ENCODE measurements at places on chromosomes 2 and 18.

- no peak for DNase-seq
Observed at GRCh38 chr2:103809941-103810441, 1043.9 kb upstream of the POU3F3 start.

GRCh38 chr2:18651842-18652774 is 62.7 kb upstream of the NT5C1B start:
- DNase-seq = no peak

DNA sequence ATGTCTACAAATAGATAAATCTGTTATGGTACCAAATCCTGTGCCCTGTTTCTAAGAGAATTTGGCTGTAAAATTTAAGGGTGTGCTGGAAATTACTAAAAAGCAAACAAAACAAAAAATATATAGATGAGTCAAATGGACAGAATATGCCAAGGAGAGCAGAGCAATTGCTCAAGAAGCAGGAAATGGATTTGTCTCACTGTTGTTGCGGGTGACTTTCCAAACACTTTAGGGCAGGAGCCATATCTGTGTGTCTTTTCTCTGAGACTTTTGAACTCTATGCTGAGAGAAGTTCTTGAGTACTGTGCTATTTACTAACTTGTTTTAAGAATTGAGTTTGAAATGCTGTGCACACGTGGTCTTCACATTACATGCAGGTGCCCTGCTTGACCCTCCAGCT is 221.7 kb downstream of the PHLPP1 start:
- DNase-seq = no peak

GRCh38 chr2:70954886-70955285 is 19.2 kb downstream of the ATP6V1B1 start:
- DNase-seq = peak; percentile 8

DNA sequence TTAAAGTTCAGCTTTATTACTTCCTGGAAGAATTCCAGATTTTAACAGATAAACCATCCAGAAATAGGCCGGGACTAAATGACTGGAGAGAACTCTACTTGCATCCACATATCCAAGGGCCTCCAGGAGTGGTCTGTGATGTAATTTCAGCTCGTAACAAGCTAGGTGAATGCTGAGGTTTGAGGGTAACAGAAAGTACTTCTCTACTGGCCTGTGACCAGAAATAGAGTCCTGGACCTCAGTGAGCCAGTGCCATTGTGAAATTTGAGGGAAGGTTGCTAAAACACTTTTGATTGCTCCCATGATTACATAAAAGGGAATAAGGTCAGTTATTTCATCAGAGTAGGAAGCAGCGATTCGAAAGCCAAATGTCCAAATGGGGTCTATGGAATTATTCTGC is 158.1 kb downstream of the DOCK10 start:
- no peak for DNase-seq

DNA sequence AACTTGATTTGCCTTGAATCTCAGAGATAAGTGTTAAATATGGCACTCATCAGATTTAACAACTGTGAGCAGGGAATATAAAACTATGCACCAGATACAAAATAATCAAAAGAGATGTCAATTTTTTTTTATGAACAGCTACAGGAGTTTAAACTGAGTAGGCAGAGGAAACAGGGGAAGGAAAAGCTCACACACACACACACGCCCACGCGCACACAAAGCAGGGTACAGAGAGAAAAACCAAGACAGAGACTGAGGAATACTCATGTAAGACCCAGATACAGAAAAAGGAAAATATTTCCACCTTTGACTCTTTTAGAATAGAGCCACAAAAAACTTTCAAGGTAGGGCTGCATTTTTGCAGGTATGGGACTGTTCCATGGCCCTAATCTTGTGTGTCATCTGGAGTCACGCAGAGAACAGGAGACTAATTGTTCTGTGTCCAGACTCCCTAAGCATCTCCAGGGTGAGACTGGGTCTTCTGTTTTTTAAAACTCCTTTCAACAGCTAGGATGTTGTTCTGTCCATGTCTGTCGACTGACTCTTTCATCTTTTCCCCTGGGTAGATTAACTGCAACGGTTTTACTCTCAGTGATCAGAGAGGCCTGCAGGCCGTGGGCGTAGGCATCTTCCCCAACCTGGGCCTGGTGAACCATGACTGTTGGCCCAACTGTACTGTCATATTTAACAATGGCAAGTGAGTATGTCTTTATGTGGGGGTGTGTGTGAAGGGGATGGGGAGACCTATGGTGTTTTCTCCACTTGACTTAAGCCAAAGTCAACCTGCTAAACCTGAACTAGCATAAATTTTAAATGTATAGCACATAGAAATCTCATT is 23.0 kb downstream of the SMYD1 start:
- no peak for DNase-seq

GRCh38 chr2:69279931-69280681 is 106.9 kb downstream of the GFPT1 start:
- DNase-seq = peak; percentile 65

DNA sequence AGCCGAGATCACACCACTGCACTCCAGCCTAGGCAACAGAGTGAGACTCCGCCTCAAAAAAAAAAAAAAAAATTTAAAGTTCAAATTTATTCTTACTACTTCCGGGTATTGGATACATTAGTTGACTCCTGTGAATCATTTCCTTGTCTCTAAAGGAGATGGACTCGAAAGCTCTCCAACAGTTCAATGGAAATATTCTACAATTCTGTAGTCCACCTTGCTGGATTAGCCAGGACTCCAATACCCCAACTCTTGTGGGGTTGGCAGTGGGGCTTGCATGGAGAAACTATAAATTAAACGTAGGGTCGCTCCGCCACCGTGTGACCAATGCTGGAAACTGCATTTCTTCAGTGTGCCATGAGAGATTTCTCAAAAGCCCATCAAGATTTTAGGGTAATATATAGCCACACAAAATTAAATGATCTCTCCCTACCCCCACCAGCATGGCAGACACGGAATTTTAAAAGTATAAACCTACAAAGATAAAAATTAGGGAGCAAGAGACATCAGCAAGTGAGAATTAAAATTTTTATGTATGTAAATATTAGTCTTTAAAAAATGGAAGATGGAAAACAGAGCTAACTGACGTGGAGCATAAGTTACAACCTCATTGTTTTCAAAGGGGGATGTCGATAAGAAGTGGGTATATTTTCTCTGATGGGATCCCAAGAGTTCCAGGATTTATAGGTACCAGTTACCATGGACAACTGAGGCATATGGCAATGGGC is 27.8 kb upstream of the GAREM2 start:
- peak; percentile 71 for DNase-seq

DNA sequence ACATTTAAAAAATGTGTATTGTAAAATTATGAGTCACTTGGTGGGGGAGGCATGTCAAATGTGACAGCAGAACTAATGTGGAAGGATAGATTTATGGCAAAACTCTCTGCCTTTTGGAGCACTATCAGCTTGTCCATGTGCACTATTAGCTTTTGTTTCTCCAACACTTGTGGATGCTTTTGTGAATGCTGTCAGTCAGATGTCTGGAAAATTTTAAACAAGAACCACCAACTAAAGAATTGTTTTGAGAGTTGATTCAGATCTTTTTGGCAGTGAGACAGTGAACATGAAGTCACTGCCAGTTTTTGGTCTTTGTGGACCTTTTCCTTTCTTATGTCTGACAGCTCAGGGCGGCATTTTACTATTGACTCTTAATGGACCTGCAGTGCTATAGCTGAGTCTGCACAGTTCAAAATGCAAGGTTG is 72.4 kb downstream of the KIAA1328 start:
- no peak for DNase-seq

DNA sequence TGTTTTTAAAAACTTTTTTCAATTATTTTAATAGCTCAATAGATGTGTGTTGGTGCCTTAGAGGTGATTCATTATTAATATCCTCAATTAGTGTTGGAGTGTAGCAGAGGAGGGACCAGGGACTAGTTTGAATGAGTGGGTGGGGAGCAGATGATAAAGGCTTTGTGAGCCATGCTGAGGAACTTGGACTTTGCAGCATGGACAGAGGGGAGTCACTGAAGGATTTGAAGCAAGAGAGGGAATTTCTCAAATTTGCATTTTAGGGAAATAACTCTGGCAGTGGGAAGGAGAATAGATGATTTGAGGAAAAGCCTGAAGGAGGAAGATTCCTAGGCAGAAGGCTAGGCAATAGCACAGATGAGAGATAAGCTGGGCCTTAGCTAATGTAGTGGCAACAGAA is 42.3 kb upstream of the RMND5A start:
- no peak for DNase-seq

DNA sequence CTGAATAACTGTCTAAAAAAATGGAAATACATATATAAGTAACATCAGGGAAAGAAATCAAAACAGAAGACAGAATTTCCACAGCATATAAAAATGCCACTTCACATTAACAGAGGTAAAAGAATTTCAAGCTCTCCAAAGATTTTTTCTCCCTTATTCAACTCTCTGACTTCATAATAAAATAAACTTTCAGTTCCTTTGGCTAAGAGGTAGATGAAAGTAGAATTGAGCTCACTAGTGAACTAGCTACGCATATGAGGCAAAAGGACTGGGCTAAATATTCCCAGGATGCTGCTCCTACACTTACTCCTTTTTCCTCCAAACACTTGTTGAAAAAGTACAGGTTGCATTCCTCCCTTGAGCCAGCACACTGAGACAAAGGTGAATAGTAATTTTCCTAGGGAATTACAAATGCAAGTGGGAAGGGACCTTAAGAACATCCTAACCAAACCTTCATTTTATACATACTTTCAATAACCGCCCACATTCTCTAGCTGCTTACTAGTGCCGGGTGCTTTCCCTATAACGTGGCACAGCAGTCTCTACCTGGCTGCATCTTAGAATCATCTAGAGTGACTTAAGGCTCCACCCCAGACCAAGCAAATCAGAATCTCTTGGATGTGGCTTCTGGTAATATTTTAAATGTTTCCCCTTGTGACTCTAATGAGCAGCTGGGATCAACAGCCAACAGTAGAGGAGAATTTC is 136.6 kb downstream of the MTCL1 start:
- no peak for DNase-seq

GRCh38 chr2:202113571-202114142 is 40.6 kb downstream of the KIAA2012 start:
- no peak for DNase-seq

GRCh38 chr2:66553370-66553769 is 118.4 kb downstream of the MEIS1 start:
- DNase-seq = peak; percentile 34

DNA sequence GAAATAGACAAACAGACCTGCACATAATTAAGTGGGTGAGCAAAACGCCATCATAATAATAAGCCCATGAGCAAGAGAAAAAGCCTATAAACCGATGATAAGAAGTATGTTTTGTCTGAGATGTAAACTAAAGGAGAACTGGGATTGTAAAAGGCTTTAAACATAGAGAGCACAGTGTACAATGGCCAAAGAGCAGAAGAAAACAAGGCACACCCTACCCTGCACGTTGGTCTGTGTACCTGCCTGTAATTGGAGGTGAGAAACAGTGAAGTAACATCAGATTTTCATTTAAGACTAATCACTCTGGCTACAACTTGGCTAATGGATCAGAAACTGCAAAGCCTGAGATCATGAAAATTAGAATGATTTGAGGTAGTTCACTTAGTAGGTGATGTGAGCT is 1094.7 kb upstream of the GYPC start:
- DNase-seq = no peak

DNA sequence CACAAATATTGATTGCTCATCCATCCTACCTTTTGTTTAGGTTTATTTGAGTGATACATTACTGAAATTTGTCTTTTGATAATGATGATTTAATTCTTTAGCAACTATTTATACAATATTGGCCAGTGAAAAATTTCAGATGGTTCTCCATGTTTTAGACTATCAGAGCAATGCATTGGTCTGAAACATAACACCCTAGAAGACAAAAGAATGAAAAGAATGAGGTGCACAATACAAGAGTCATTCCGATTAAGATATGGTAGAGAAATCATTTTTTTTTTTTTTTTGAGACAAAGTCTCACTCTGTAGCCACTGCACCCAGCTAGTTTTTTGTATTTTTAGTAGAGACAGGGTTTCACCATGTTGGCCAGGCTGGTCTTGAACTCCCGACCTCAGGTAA is 197.4 kb upstream of the FAM98A start:
- DNase-seq = no peak

DNA sequence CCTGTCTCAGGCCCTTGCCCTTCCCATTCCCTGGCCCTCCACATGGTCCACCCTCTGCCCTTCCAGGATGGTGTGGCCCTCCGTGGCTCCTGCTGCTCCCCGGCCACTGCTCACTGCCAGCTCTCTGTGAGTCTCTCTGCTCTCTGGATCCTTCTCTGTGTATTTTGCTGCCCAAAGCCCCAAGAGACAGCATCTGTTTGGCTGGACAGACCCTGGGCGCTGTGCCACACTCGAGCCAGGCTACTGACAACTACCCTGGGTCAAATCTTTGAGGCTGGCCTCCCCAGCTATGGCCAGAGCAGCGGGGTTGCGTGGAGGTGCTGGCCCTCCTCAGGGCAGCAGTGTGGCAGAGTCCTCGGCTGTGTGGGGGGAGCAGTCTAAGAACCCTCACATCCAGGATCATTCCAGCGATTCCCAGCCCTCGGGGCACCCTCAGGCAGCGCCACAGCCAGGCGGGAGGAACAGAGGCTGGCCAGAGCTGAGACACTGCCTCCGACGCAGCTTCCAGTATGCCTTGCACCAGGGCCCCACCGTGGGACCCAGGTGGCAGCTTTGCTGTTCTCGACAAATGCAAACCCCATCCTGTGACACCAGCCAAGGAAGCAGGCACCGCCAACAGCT is 139.4 kb upstream of the GLI2 start:
- DNase-seq = no peak

- DNase-seq = no peak
Observed at GRCh38 chr2:28325173-28325566, 67.5 kb upstream of the FOSL2 start.

DNA sequence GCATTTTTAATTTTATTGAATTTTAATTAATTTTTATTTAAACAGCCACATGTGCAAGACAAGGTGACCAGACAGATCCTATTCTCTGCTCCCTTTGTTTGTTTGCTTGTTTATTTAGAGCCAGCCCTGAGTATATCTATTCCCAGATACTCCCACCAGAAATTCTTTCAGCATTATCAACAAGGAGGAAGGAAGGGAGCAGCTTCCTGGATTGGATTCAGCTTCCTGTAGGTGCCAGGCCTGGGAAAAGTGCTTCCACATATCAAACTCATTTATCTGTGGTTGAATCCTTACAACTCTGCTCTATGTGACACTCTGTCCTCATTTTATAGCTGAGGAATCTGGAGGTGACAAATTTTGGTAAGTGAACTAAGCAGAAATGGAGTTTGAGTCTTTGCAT is 60.5 kb upstream of the KLF7 start:
- no peak for DNase-seq

GRCh38 chr2:170310876-170311502 is 133.0 kb downstream of the MYO3B start:
- DNase-seq = no peak
